Activated T-helper 2 cell treated with anti-CD3 and anti-CD28 coated beads, Interferon-gamma antibody, Interleukin-2, Interleukin-4, amounts not matched to agents 10 μg/mL and 5 μg/mL and 100 μg/mL, durations not matched to agents 14 hours and 24 hours and 36 hours (primary cell): ENCODE measurements at places on chromosomes 3 and 15. TPM values are rescaled to one million over a fixed set of nuclear protein-coding genes. Genes with fewer than 3 reads are reported as not detected.

- H3K27me3 ChIP-seq, result peaks cover 21% of the 10 kb centered on the region
- H3K4me3 ChIP-seq, result no peak overlapping the region
- no peak for DNase-seq
- no peak overlapping the region for H3K27ac ChIP-seq
- no peaks in the 10 kb centered on the region for H3K36me3 ChIP-seq
- H3K4me1 ChIP-seq, result no peaks in the 10 kb centered on the region
Observed at GRCh38 chr15:40352281-40352901, 1.6 kb downstream of the PHGR1 start.

- H3K27me3 ChIP-seq, result no peaks in the 10 kb centered on the region
- no peak overlapping the region for H3K4me3 ChIP-seq
- DNase-seq, result no peak
- no peaks in the 10 kb centered on the region for H3K36me3 ChIP-seq
Observed at GRCh38 chr3:176920766-176921160, 276.5 kb downstream of the TBL1XR1 start.

GRCh38 chr15:78411061-78411460, 27.0 kb upstream of the IREB2 start:
- DNase-seq, result no peak
- no peak overlapping the region for H3K4me3 ChIP-seq
- H3K27ac ChIP-seq, result no peak overlapping the region
- H3K27me3 ChIP-seq, result peaks cover 14% of the 10 kb centered on the region
- H3K4me1 ChIP-seq, result no peaks in the 10 kb centered on the region

PTPRG gene
- 5.1 and 5.3 TPM in 2 replicates for total RNA-seq

GRCh38 chr3:145639003-145639606, 521.9 kb downstream of the PLOD2 start:
- no peaks in the 10 kb centered on the region for H3K36me3 ChIP-seq
- H3K27me3 ChIP-seq, result no peaks in the 10 kb centered on the region
- H3K4me1 ChIP-seq, result no peaks in the 10 kb centered on the region
- no peak overlapping the region for H3K4me3 ChIP-seq
- no peak overlapping the region for H3K27ac ChIP-seq

- DNase-seq, result no peak
- no peak overlapping the region for H3K4me3 ChIP-seq
- no peak overlapping the region for H3K27ac ChIP-seq
- peaks cover 2% of the 10 kb centered on the region for H3K36me3 ChIP-seq
- peaks cover 5% of the 10 kb centered on the region for H3K4me1 ChIP-seq
Observed at GRCh38 chr3:128238184-128238489, 84.9 kb downstream of the EEFSEC start.

LRTM1 gene
- not detected in 2 replicates for total RNA-seq

OXTR gene
- total RNA-seq, result 0.90 and 1.5 TPM in 2 replicates

DNA sequence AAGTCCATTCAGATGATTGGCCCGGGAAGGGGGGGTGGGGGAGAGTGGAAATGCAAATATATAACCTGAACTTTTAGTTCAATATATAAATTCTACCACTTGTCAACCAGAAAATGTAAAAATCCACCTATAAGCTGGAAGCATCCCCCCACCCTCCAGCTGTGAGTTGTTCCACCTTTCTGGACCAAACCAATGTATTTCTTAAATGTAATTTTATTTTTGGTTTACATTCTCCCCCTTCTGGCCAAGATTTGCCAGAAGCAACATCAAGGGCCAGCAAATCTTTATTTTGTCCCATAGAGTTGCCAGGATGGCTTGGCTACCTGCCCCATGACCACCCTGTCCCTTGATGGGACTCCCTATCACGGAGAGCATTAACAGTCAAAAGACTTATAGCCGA, 545.7 kb downstream of the TBL1XR1 start:
- H3K4me1 ChIP-seq, result no peaks in the 10 kb centered on the region
- no peaks in the 10 kb centered on the region for H3K36me3 ChIP-seq
- no peak overlapping the region for H3K27ac ChIP-seq
- no peak for DNase-seq

- no peak overlapping the region for H3K27ac ChIP-seq
- H3K36me3 ChIP-seq, result no peaks in the 10 kb centered on the region
- H3K4me1 ChIP-seq, result peaks cover 13% of the 10 kb centered on the region
- no peak overlapping the region for H3K4me3 ChIP-seq
Observed at GRCh38 chr15:34613301-34613700, 29.9 kb upstream of the GOLGA8B start.

DNA sequence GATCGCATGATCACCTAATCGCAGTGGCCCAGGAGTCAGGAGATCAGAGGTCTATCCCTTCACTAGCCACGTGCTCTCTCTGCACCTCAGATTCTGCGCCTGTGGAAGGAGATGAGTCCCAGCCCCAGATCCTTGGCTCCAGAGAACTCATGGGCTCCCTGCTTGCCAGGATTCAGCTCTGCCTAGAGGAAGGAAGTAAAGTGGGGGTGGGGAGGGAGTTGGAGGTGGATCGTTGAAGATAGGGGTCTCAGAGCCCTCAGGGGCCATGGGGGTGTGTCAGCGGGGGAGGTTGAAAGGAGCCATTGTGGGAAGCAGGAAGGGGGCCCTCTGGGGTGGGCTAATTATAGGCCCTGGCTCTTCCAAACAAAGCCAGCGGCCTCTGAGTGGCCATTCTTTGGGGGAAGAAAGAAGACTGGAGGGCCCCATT, 11.3 kb upstream of the STRA6 start:
- H3K27me3 ChIP-seq, result peaks cover 2% of the 10 kb centered on the region
- H3K36me3 ChIP-seq, result no peaks in the 10 kb centered on the region
- no peak for DNase-seq

BMF gene
- 16.1 and 17.9 TPM in 2 replicates for total RNA-seq

IL20RB gene
- total RNA-seq, result 1.3 TPM in 2 replicates

DNA sequence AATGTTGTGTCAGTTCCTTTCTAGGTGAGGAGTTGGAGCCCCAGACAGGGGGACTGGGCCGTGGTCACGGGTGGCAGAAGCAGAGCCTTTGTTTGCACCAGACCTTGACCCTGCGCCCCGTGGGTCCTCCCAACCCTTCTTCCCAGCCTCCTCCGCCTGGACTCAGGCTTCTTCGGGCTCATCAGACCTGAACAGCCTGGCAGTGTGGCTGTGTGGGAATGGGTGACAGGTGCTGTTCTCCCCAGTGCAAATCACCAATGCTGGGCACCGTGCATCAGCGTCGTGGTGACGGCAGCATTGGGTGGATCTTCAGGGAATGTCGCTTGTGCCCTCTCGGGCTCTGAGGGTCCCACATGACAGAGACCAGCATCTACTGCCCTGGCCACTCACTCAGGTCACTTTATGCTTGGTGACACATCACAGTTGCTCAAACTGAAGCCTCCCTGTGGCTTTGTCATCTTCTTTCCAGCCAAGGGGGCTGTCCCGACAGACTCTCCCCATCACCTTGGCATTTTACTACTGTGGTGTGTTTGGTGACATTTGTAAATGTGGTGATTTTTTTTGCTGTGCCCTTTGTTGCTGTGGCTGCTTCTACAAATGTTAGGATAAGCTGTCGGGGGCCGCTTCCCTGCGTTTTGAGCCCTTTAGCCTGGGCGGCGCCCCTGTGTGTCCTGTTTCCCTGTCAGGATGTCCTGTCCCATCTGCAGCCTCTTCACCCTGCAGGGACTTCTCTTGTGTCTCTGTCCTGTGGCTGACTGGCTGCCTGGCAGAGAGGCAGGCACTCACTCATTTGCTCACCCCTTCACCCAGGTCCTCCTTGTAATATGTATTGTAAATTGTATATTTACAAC, 14.5 kb downstream of the APBA2 start:
- no peak overlapping the region for H3K4me3 ChIP-seq
- H3K36me3 ChIP-seq, result no peaks in the 10 kb centered on the region
- H3K27ac ChIP-seq, result no peak overlapping the region
- H3K27me3 ChIP-seq, result peaks cover under 1% of the 10 kb centered on the region

- no peak overlapping the region for H3K4me3 ChIP-seq
- no peak overlapping the region for H3K27ac ChIP-seq
- no peak for DNase-seq
- H3K36me3 ChIP-seq, result peaks cover 10% of the 10 kb centered on the region
- H3K4me1 ChIP-seq, result peaks cover 39% of the 10 kb centered on the region
- peaks cover 1% of the 10 kb centered on the region for H3K27me3 ChIP-seq
Observed at GRCh38 chr3:100090669-100091005, 23.7 kb downstream of the FILIP1L start.

- no peaks in the 10 kb centered on the region for H3K36me3 ChIP-seq
- no peak overlapping the region for H3K4me3 ChIP-seq
- H3K27me3 ChIP-seq, result peaks cover 2% of the 10 kb centered on the region
- H3K27ac ChIP-seq, result no peak overlapping the region
Observed at GRCh38 chr3:189842681-189843602, 211.8 kb downstream of the TP63 start.

GRCh38 chr15:76863693-76864092, 41.4 kb downstream of the SCAPER start:
- no peak overlapping the region for H3K27ac ChIP-seq
- peaks cover 29% of the 10 kb centered on the region for H3K4me1 ChIP-seq
- DNase-seq, result no peak
- H3K36me3 ChIP-seq, result peaks cover 9% of the 10 kb centered on the region

DNA sequence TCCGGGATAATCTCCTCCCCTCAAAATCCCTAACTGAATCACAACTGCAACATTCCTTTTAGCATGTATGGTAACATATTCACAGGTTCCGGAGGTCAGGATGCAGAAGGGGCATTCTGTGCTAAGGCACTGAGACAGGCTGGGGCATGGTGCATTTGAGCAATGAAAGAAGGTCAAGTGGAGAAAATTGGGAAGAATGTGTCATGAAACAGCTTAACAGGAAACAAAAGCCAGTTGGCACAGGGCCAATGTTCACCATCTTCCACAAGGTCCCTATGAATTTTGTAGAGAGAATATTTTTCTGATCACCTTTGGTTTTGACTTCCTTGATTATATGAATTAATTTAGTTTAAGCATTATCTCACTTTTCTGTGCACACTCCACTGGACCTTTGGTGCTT, 587.7 kb upstream of the NR2F2 start:
- no peak for DNase-seq
- no peak overlapping the region for H3K27ac ChIP-seq
- no peak overlapping the region for H3K4me3 ChIP-seq
- no peaks in the 10 kb centered on the region for H3K36me3 ChIP-seq
- no peaks in the 10 kb centered on the region for H3K27me3 ChIP-seq

GRCh38 chr3:177282119-177282655, 84.9 kb upstream of the TBL1XR1 start:
- H3K27ac ChIP-seq, result no peak overlapping the region
- peaks cover 23% of the 10 kb centered on the region for H3K4me1 ChIP-seq
- DNase-seq, result no peak
- H3K36me3 ChIP-seq, result peaks cover 15% of the 10 kb centered on the region
- no peak overlapping the region for H3K4me3 ChIP-seq

ZNF502 gene
- total RNA-seq, result 0.27 and 0.62 TPM in 2 replicates

GRCh38 chr3:112786002-112786590, 60.6 kb downstream of the CD200R1L start:
- DNase-seq, result no peak
- no peak overlapping the region for H3K4me3 ChIP-seq
- H3K27me3 ChIP-seq, result peaks cover 7% of the 10 kb centered on the region
- peaks cover 1% of the 10 kb centered on the region for H3K4me1 ChIP-seq

GRCh38 chr3:85783291-85783690, 824.5 kb downstream of the CADM2 start:
- H3K27ac ChIP-seq, result no peak overlapping the region
- H3K4me3 ChIP-seq, result no peak overlapping the region
- H3K4me1 ChIP-seq, result no peaks in the 10 kb centered on the region

GRCh38 chr15:100241572-100242482, 99.9 kb downstream of the ADAMTS17 start:
- no peaks in the 10 kb centered on the region for H3K27me3 ChIP-seq
- no peaks in the 10 kb centered on the region for H3K4me1 ChIP-seq
- H3K4me3 ChIP-seq, result no peak overlapping the region

CGNL1 gene
- total RNA-seq, result not detected in 2 replicates

GRCh38 chr3:181457756-181458155, 254.0 kb upstream of the SOX2 start:
- H3K4me3 ChIP-seq, result no peak overlapping the region
- H3K4me1 ChIP-seq, result no peaks in the 10 kb centered on the region
- no peaks in the 10 kb centered on the region for H3K36me3 ChIP-seq
- no peaks in the 10 kb centered on the region for H3K27me3 ChIP-seq
- DNase-seq, result no peak
- no peak overlapping the region for H3K27ac ChIP-seq

MLF1 gene
- total RNA-seq, result 2.2 and 3.4 TPM in 2 replicates

SAMD7 gene
- not detected in 2 replicates for total RNA-seq

DNA sequence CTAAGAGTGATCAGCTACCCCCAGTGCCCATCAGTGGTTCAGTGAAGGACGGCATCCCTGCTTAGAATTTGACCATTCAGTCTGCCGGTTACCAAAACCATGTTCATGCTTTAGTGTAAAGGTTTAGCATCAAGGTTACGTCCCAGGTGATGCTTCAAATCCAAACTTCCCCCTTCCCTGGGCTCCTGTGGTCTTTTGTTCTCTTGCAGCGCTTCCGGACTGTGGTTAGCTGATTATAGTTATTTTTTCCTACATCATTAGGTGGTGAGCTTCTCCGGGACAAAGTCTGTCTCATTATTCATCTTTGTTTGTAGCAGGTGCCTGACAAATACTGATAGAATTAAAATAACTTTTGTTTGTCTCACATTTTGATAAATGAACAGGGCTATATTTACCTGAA, 28.3 kb upstream of the MYZAP start:
- DNase-seq, result no peak
- H3K27ac ChIP-seq, result no peak overlapping the region
- H3K36me3 ChIP-seq, result no peaks in the 10 kb centered on the region

CHDH gene
- total RNA-seq, result 10.7 and 12.0 TPM in 2 replicates

DNA sequence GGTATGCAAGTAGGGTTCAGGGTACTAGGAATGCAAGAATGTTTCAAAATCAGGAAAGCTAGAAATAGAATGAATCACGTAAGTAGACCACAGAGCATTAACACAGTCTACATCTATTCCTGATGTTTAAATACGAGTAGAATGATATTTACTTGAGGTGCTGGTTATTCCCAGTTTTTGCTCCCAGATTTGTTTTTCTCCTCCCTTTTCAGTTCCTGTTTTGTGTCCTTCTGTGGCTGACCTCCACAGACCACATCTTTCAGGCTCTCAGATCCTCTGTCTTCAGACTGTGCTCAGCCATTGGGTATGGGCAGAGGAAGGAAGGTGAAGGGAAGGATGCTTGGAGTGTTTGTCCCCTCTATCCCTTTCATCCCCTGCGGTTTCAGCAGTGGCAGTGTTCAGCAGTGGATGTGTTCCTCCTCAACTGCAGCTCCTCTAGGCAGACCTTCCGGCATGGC, 276.6 kb downstream of the ZNF621 start:
- no peaks in the 10 kb centered on the region for H3K4me1 ChIP-seq
- no peak overlapping the region for H3K4me3 ChIP-seq
- no peak overlapping the region for H3K27ac ChIP-seq
- peaks cover 3% of the 10 kb centered on the region for H3K27me3 ChIP-seq
- H3K36me3 ChIP-seq, result no peaks in the 10 kb centered on the region

- no peak overlapping the region for H3K27ac ChIP-seq
- no peak overlapping the region for H3K4me3 ChIP-seq
- peaks cover 23% of the 10 kb centered on the region for H3K4me1 ChIP-seq
- H3K36me3 ChIP-seq, result no peaks in the 10 kb centered on the region
- no peaks in the 10 kb centered on the region for H3K27me3 ChIP-seq
Observed at GRCh38 chr3:160133757-160134156, 91.5 kb upstream of the C3orf80 start.

DNA sequence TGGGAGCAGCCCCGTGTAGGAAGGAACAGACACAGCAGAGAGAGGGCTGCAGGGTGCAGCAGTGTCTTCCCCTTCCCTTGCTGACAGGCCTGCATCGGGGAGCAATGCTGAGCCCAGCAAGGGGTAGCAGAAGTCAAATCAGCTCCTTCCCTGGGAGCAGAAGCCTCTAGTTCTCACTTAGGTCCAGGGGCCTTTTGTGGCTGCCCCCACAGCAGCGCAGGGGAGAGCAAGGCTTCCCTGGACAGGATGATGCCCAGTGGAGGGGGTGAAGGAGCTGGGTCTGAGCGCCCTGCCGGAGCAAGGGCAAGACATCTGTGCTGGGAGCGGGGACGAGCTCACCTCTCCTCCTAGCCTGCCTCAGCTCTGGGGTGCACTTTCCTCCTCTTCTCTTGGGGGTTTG, 827 bp downstream of the PLCB2 start:
- DNase-seq, result no peak
- H3K4me1 ChIP-seq, result peaks cover 28% of the 10 kb centered on the region
- H3K36me3 ChIP-seq, result peaks cover 16% of the 10 kb centered on the region
- peak overlapping the region; percentile 90 for H3K4me3 ChIP-seq
- peak overlapping the region; percentile 97 for H3K27ac ChIP-seq
